ENCODE measurements at places on chromosomes 5 and 9.

GRCh38 chr5:75640395-75640794 lies 29.1 kb downstream of the ANKDD1B start:
- DNase-seq, result no peak

- DNase-seq, result no peak
Observed at GRCh38 chr5:58184910-58185309, 275.0 kb downstream of the PLK2 start.

DNA sequence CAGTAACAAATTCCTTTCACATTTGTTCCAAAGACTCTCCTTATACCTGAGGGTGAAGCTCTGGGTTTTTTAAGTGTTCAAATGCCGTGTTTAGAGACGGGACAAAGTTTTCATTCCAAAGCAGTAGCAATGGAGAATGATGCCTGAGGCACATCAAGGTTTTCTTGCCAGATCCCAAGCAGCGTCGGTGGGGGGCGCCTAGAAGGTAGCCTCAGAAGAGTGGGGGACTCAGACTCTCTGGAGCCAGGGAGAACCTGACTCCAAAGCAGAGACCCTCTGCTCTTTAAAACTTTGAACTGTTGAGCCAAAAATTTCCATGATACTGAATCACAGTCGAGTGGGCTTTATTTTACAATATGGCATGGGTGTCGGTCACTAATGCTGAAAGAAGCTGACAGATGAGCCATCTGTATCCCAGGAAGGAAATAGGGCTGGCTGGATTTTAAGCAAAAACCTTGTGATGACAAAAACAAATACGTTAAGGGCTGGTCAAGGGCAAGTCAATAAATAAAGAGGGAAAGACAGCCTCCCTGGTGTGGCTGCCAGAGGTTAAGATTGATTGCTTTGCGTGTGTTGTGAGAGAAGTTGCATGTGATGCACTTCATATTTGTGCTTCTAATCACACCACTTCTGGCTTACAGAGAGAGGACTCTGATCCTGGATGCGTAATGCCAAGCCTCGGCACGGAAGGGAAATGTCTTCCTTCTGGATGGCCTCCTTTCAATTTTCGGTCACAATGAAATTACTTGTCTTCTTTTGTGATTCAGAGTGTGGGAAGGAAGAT lies 161.1 kb upstream of the EFNA5 start:
- DNase-seq, result no peak

DNA sequence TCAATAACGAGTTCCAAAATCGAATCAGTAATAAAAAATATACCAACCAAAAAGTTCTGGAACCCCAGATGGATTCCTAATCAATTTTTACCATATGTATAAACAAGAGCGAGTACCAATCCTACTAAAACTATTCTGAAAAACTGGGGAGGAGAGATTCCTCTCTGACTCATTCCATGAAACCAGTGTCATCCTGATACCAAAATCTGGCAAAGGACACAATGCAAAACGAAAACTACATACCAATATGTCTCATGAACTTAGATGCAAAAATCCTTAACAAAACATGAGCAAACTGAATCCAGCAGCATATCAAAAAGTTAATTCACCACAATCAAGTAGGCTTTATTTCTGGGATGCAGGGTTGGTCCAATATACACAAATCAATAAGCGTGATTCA lies 30.5 kb upstream of the MACIR start:
- DNase-seq, result no peak

DNA sequence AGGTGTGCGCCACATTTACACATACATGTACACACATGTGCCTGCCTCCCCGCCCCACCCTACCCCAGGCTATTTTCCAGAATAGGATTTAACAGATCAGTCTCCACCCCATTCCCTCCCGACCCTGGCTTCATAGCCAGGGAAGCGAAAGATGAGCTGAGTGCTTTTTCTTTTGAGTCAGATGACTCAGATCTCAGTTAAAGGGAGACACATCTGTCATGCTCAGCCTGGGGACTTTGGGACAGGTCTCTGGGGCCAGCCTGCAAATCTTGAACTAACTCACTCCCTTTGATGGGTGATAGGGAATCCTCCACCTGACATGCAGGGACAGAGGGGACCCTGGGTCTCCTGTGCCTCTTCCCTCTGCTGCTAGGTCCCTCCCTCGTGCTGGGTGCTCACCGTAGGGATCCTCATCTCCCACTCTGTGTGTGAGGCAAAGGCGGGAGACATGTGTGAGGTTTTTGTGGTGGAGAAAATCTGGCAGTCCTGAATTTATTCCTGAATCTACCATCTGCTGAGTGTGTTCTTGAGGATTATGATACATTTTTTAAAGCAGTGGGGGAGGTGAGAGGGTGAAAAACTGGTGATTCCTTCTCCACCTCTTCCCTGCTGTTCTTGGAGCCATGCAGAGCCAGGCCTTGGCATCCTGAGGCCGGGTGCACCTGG lies 37.7 kb downstream of the NEUROG1 start:
- DNase-seq, result no peak

DNA sequence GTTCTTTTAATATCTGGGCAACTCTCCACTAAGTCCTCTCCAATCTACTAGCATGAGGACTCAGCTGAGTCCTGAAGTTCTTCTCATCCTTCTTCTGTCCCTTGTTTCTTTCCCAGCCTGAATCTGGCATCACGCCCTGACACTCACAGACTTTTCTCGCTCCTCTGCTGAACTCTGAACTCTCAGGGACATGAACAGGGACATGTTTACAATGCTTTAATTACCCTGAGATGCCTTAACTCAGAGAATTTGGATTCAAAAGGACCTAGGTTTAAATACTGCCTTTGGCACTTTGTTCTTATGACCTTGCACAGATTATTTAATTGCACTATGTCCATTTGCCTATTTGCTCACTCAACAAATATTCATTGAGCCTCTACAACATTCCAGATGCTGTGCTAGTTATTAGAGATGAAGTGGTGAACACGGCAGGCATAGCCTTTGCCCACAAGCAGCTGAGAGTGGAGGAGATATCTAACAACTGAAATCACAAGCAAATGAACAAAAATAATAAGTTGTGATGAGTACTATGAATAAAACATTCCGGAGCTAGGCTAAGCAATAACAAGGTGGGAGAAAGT lies 106.0 kb downstream of the ADRB2 start:
- DNase-seq, result no peak

GRCh38 chr9:37798677-37799076 lies 1.9 kb upstream of the DCAF10 start:
- no peak for DNase-seq

- no peak for DNase-seq
Observed at GRCh38 chr9:134566936-134567335, 74.7 kb upstream of the COL5A1 start.

DNA sequence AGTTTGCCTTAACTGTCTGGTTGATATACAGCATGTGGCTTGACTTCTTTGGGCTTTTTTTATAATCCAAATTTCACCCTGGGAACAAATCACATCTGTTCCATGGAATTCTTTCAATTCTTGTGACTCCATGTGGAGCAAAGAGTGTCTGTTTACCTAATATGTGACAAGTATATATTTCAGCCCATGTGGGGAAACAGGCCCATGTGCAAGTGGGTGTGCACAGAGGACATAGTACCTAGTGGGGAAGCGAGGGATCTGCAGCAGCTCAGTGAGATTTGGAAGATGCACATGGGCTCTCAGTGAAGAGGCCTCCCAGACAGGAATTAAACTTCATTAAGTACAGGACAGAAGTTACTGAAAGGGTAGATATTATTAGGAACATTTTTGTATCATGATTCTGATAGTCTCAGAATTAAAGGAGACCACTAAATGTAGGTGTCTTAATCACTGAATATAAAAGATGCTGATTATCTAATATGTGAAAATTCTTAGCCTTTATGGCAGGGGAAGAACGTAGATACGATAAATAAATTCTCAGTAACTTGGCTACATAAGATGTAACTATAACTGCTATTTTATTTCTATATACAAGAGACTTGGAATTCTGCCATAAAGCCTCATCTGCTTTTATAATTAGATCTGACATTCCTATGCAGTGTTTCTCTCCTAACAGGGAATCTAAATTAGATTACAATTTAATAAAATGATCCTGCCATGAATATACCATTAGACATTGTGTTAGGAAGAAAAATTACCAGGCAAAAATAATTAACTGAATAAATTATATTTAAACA lies 181.2 kb downstream of the SLC12A2 start:
- DNase-seq, result no peak

GRCh38 chr5:8848997-8849594 lies 696.8 kb downstream of the SEMA5A start:
- DNase-seq, result no peak

DNA sequence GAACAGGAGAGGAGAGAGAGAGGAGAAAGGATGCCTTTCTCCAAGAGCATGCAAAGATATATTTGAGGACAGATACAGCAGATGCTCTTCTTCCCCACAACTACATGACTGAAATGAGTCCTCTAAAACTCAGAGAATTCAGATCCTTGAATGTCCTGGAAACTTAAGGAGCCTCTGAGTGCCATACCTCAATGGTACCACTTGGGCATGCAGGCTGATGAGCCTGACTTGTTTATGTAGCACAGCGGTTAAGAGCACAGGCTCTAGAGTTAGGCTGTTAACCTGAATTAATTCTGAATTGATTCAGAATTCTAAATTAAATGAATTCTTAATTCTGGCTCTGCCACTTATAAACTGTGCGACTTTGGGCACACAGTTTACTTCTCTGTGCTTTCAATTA lies 5.7 kb downstream of the PLPPR1 start:
- no peak for DNase-seq

DNA sequence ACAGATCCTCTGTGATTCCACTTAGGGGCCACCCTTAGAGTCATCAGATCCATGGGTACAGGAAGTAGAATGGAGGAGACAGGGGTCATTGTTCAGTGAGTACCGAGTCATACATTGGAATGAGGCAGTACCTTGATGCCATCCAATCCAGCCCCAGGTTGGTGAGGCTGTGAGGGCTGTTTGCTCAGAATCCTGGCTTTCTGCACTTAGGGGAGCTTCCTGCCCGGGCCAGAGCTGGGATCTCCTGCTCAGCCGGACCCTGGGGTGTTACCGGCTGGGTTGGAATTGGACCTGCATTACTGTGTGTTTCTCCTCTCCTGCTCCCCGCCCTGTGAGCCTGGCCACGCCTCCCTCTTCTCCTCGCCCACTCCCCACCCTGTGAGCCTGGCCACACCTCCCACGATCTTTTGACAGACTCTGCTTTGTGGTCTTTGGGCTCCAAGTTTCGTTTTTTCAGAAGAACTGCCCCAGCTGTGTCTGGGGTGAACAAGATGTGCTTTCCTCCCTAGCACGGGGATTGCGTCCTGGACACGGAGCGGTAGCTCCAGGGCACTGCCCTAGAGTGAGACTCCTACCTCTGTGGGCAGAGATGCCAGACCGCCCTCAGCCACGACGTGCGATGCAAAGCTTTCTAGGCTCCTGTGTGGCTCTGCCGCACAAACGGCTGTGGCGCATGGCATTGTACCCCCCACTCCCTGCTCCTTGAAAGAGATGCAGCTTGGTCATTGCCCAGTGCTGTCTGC lies 15.4 kb downstream of the TRAF2 start:
- DNase-seq, result no peak

GRCh38 chr5:68529581-68529980 lies 314.0 kb downstream of the PIK3R1 start:
- no peak for DNase-seq

- DNase-seq, result no peak
Observed at GRCh38 chr5:175246242-175246888, 197.6 kb downstream of the DRD1 start.
